ENCODE measurements at places on chromosomes 1 and 21.

DNA sequence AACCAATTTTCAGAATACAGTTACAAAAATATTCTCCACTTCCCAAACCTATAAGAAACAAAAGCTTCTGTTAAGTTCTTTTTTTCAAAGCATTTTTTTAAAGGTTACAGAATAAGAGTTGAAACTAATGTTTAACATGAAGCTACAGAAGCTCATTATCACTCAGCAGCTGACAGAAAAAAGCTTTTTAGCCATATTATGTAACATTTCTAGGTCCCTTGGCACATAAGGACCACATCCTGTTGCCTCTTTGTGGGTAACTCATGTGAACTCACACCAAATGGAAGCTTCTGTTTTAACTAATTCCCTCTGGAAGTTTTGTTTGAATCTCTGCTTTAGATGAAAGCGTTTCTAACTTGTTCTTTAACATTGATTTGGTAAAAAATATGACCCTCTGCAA lies 242.5 kb upstream of the TMPRSS15 start:
- DNase-seq, result no peak

GRCh38 chr1:185157599-185158412 lies 839 bp downstream of the SWT1 start:
- no peak for DNase-seq

DNA sequence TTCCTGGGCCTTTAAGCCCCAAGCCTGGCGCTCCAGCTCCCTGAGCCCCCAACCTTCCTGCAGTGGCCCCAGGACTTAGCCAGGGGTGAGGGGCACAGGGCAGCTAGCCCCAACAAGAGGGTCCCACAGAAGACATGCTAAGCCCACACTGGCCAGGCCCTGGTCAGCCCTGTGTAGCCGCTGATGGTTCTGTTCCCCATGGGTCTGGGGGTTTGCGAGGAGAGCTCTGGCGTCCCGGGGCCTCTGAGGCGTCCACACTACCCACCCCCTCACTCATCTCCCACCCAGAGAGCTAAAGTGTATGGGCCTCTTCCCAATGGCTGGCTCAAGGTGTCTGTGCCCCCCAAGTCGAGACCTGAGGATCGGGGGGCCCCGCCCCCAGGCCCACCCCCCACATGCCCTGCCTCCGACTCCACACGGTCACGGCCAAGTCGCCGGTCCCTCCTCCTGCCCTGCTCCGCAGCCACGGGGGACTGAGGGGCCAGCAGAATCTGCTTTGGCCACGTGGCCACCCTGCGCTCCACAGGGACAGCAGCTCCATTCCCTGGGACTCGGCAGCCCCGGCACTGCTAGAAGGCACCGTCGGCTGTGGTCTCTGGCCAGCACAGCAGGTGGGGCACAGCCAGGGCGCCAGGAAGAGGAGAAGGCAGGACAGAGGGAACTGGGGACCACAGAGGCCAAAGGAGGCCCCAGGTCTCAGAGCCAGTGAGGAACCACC lies 7.8 kb downstream of the TNFRSF18 start:
- DNase-seq, result no peak

- no peak for DNase-seq
These were observed 572.3 kb upstream of the PKN2 start for GRCh38 chr1:88111816-88112215.
